ENCODE measurements at places on chromosomes 6 and 20.

DNA sequence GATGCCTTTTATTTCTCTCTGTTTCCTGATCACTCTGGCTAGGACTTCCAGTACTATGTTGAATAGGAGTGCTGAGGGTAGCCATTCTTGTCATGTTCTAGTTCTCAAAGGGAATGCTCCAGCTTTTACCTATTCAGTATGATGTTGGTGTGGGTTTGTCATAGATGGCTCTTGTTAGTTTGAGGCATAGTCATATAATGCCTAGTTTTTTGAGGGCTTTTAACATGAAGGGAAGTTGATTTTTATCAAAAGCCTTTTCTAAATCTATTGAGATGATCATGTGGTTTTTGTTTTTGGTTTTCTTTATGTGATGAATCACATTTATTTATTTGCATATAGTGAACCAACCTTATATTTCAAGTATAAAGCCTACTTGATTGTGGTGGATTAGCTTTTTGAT lies 55.6 kb downstream of the KLHL32 start:
- DNase-seq, result no peak

- no peak for DNase-seq
These were observed 31.4 kb downstream of the COL11A2 start for GRCh38 chr6:33160728-33161344.

DNA sequence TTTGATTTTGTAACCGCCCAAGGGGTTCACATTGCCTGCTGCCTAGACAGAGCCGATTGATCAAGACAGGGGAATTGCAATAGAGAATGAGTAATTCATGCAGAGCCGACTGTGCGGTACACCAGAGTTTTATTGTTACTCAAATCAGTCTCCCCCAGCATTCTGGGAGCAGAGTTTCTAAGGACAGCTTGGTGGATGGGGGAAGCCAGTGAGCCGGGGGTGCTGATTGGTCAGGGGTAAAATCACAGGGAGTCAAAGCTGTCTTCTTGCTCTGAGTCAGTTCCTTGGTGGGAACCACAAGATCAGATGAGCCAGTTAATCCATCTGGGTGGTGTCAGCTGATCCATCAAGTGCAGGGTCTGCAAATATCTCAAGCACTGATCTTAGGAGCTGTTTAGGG lies 60.0 kb upstream of the EZR start:
- no peak for DNase-seq

- no peak for DNase-seq
These were observed 11.2 kb upstream of the GMNN start for GRCh38 chr6:24763578-24763977.

- peak; percentile 53 for DNase-seq
These were observed 65.7 kb downstream of the SCP2D1 start for GRCh38 chr20:18879262-18879661.

DNA sequence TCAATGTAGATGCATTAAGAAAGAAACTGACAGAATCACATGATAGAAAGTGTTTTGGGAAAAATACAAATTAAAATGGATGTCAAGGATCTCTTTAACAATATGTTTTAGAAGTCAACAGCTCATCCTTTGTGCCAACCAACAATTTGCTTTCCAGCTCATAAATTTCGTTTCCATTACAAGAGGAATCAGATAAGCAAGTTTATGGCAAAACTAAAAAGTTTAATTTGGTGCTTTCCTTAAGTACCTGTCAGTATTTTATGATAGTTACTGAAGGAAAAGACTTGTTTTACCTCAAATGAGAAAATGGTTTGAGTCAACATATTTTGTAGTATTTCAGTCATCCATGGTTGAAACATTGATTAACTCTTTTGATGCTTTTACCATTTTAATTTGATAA lies 130.0 kb downstream of the CDKAL1 start:
- no peak for DNase-seq

DNA sequence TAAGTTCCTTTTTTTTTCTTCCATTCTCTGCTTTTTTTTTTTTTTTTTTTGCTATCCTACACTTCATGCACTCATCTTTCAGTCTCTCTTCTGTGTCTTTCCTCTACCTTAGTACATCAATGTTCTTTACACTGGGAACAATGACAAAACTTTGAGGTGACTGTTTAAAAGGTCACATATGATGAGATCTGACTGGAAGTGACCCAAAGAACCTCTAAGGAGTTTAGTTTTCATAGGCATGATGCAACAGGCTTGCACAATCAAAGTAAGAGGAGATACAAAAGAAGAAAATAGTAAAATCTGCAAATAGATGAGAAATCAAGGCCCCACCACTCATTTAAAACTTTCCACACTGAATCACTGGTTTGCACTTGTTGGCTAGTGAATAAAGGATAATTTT lies 840.8 kb downstream of the TBC1D32 start:
- no peak for DNase-seq

DNA sequence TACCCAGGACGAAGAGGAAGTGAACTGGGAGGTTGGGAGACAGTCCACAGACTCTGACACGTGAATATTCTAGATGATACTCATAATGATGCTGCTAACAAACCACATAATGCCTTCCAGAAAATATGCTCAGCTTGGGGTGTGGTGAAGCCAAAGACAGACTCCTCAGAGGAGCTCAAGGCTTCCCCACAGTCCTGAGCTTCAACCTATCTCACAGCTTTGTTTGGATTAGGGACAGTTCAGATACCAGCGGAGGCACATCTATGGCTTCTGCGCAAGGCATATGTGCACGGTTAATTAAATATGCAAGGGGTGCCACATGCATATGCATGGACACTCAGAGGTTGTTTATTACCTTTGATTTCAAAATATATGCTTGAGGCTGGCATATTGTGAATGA lies 30.7 kb upstream of the MYLIP start:
- no peak for DNase-seq

- no peak for DNase-seq
These were observed 3.7 kb downstream of the PIM1 start for GRCh38 chr6:37173493-37174195.

- DNase-seq, result no peak
These were observed 10.6 kb downstream of the NRN1 start for GRCh38 chr6:5995949-5996713.

DNA sequence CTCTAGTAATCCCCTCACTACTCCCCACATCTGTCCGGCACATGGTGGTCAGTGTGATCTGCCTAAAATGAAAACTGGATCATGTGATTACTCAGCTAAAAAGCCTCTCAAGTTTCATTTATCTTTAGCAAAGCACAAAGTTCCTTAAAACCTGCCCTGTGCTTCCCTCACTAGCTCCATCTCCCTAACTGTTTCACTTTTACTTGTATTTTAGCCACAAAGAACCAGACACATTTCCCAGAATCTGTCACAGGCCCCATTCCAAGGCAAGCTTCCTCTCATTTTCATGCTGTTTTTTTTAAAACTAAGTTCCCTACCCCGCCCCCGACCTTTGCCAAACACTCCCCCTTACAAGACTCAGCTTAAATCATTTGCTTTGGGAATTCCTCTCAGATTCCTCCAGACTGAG lies 8.9 kb upstream of the IGF2R start:
- DNase-seq, result no peak

- no peak for DNase-seq
These were observed 4.6 kb downstream of the UCKL1 start for GRCh38 chr20:63951398-63952209.
